Foreskin keratinocyte (primary cell): ENCODE measurements at places on chromosomes 6 and 20.

- peak; percentile 88 for DNase-seq
Measured at GRCh38 chr20:6053776-6054688, at the start of gene LRRN4. Gene LRRN4, minus strand, starts transcription at chr20:6054060. Its CDS starts 1,261 bp downstream, at chr20:6052799.

DNA sequence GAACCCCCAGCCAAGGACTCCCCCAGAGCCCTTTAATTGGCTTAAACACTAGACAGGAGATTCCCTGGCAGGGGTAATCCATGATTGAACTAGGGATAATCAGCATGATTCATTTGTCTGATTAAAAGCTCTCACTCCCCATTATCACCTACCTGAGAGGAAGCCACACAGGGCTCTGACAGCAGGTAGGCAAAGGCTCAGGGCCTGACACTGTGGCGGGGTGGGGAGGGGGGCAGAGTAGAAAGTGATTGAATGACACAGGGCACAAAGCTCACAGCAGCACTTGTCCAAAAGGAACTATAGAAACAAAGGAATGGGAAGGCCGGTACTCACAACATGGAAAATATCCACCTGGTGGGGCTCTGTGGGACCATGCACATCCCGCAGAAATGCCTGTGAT, 231.6 kb downstream of the MAFB start:
- DNase-seq = no peak

DNA sequence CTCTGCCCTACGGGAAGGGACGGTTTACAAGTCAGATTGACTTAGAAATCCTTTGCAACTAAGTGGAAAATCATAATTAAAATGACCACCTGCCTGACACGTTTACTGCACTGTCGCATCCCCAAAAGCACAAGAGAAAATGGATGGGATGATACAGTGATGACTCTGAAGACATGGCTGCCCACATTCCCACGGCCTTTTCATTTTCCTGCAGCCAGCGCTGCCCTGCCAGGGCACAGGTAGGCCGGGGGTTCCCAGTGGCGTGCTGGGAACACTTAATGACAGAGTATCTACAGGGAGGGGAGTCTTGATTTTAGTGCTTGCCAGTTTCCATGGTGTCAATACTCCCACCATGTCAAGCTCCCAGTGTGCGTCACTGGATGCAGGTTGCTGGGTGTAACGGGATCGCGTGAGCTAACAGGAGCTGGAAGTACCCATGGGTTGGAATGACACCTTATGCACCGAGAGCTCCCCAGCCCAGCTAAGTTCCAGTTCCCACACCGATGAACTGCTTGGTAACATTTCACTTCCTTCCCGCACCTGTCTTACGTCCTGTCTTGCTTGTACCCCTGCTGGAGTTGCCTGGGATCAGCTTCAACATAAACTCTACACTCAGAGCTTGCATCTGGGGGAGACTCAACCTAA, 129.0 kb downstream of the ANKRD60 start:
- DNase-seq = no peak

- no peak for DNase-seq
Measured at GRCh38 chr20:57462781-57463180, 62.2 kb downstream of the CTCFL start.

DNA sequence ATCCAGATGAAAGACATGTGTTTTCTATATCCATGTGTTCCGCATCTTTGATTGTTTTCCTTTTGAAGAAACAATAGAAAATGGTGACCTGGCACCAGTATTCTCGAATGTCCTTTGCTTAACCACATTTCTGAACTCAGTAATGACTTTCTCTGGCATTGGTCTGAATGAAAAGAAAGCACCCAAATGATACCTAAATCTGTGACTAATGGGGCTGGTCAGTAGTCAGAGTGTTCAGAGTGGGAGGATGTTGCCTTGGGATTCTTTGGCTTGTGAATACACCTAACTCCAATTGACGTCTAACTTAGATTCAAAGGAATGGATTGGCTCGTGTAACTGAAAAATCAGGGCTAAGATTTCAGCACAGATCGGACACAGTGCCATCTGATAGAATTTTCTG, 27.1 kb downstream of the PARD6B start:
- no peak for DNase-seq

DNA sequence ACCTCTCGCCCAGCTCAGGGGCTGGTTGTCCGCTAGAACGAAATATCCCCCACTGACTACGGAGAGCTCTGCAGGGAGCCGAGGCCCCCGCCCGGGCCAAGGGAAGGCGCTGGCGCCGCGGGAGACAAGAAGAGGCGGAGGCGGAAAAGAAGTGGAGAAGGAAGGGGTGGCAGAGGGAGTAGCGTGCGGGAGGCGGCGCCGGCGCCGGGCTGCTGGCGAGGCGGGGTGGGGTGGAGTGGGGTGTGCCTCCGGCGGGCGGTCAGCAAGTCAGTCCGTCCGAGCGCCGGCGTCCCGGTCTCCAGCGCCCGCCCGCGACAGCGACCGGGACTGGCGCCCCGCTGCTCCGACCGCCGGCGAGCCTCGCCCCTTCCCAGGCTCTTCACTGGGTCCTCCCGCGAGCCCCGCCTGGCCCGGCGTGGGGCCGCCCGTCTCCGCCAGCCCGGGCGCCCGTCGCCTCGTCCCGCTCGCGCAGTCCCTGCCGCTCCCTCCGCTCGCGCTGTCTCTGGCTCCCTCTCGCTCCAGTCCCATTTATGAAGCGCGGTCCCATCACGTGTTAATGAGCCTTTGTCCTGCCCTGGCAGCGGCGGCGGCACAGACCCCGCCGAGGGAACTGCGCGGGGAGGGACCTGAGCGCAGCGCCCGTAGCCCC, at the start of gene CNR1:
TSS of gene CNR1 (minus strand) at position 504 of the 649 bp plus-strand sequence. CDS start 21,073 bp downstream, outside the sequence.
- peak; percentile 3 for DNase-seq

DNA sequence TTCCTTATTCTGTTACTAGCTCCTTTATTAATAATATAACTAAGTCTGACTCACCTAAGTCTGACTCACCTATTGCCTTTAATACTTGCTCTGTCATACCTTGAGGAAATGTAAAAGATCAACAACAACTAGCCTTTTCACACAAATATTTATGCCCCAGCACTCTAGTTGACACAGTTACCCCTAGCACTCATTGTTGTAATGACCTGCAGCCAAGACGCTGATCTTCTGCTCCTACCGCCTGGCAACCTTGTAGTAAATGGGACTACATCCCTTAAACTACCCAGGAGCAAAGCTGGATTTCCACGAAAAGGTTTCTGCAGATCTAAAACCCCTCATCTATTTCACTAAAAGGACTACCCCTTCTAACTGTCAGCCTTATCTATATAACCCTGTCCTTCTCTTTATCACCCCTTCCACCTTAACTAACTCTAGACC, 90.0 kb downstream of the PLG start:
- DNase-seq = peak; percentile 74

DNA sequence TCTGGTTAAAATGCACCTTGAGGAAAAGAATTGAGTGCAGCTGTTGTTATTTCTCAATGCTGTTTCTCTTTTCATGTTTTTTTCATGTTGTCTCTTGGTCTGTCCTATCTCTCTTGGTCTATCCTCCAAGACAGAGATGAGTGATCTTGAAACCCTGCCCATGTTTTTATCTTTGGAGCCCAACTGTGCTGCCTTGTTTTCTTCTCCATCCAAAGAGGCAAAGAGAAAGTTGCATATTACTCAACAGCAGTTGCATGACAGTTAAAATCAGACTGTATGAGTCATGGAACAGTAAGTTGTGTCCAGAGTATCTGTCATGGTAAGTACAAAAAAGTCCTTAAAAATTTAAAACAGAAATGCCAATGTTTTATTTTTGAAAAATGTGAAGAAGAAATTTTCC, 26.2 kb downstream of the BCAS1 start:
- peak; percentile 50 for DNase-seq

DNA sequence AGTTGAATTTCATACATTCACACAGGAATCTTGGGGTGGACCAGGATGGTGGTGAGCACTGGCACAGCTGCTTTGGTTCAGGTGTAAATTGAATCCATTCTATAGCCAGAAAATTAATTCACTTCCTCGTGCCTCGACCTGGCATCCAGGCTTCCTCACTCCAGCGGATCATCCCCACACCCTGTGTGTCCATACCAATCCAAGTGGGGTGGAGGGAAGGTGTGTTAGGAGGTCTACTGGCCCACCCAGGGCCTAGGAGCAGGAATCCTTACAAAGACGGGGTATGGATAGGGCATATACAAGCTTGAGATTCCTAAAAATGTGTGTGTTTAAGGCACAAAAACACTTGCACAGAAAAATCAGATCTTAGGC, 81.8 kb upstream of the SLC24A3 start:
- DNase-seq = no peak

- DNase-seq = no peak
Measured at GRCh38 chr6:69578361-69578890, 218.4 kb downstream of the LMBRD1 start.

DNA sequence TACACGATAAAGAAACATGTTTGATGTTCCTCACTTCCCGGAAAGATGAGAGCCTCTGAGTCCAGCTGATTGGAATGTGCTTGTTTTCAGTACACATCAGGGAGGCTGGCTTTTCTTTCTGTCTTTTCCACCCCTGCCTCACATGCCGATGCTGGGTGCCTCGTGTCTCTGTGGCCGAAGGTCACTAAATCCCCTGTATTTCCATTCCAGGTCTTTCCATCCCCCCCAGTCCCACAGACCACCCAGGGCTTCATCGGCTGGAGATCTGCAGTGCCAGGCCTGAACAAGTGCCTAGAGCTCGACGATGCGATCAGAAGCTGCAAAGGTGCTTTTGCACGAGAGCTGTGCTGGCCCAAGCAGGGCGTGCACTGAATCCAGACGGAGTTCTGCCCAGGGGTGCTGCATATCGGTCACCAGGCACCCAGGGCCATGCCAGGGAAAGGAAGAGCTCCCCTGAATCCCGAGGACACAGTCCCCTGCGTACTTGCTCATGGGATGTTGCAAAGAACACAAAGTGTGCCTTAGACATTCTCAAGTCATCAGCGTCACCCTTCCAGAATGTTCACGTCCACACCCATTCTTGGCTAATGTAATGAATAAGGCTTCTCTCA, 67.9 kb downstream of the ANKRD60 start:
- no peak for DNase-seq

DNA sequence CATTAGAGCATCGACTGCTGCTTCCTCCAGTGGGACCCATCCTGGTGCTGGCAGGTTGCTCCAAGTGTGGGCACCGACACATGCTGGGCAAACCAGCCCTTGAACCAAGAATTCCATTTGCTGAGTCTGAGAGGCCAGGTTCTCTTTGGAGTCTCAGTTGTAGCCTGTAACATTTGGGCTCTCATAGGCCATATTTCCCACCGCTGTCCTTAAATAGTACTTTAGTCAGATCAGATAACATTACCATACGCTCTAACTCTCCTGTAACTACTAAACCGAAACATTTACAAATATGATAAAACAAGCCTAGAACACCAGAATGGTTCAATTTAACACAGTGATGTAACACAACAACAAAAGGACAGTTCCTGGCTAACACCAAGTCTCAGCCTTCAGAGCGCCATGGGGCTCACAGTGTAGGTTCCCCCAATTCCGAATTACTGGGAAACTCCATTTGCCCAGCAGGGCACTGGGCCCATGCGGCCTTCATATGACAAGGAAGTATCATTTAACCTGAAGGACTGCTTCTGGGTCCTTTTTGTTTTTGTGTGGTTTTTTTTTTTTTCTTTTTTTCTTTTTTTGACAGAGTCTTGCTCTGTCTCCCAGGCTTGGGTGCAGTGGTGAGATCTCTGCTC, 28.4 kb upstream of the CD93 start:
- DNase-seq = no peak

DNA sequence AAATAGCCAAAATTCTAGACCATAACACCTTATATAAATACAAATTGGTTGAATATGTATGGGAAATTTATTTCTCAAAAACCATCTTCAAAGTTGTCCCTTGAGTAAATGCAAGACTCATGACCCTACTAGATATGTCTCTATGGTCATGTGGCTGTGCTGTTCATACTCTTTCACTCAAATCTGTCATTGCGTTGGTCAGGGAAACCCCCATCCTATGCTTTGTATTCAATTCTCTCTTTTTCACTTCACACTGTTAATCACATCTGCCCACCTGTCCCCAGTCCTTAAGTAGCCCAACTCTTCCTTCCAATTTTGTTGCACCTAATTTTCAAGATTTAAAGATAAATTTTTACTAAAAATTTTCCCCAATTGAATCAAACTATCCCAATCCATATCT, 51.0 kb downstream of the RPS12 start:
- DNase-seq = no peak

DNA sequence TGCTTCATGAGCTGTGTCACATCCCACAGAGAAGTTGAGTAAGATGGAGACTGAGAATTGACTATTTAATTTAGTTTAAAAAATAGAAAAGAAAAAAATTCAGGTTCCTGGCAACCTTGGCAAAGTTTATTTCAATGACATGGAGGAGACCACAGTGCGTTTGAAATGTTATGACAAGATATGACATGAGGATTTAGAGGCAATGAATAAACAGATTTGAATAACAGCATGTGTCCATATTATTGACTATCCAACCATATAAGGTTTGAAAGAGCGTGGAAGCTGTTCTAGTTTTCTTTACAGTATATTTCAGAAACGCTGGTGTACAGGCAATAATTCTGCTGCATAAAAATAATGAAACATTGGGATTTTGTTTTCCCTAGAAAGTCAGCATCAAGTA, 303.9 kb downstream of the SMOC2 start:
- no peak for DNase-seq
